Thoracic aorta (tissue), 2 donors: ENCODE measurements at places on chromosomes 12 and 14.

- no peak for DNase-seq
Observed at GRCh38 chr12:129693731-129694130, 210.1 kb downstream of the TMEM132D start.

- no peak for DNase-seq
Observed at GRCh38 chr14:37819155-37820015, 224.0 kb downstream of the TTC6 start.

- no peak for DNase-seq
Observed at GRCh38 chr12:97556302-97556779, 93.7 kb downstream of the RMST start.

- no peak for DNase-seq
Observed at GRCh38 chr12:92533280-92533890, 169.4 kb upstream of the PLEKHG7 start.

DNA sequence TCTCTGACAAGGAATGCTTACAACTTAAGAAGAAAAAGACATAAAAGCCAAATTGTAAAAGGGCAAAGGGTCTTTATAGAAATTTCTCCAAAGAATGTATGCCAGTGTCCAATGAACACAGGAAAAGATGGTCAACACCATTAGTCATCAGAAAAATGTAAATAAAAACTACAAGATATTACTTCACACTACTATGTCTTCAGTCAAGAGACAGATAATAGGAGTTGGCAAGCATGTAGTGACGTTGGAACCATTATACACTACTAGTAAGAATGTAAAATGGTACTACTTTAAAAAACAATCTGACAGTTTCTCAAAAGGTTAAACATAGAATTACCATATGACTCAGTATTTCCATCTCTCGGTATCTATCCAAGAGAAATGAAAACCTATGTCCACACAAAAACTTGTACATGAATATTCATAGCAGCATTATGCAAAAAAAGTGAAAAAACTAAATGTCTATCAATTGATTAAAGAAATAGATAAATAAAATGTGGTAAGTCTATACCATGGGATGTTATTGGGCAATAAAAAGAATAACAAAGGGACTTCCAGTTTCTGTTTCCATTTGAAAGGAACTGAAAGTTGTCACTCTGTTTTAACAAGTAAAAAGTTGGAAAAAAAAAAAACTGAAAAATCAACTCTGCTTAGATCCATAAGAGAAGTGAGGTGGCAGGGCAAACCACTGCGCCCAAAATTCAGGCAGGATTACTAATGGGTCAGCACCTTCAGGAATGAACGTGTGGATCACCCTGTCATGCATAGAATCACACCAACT is 69.8 kb downstream of the ALG10B start:
- DNase-seq = no peak

GRCh38 chr14:100779691-100780080 is 46.2 kb upstream of the MEG3 start:
- no peak for DNase-seq

DNA sequence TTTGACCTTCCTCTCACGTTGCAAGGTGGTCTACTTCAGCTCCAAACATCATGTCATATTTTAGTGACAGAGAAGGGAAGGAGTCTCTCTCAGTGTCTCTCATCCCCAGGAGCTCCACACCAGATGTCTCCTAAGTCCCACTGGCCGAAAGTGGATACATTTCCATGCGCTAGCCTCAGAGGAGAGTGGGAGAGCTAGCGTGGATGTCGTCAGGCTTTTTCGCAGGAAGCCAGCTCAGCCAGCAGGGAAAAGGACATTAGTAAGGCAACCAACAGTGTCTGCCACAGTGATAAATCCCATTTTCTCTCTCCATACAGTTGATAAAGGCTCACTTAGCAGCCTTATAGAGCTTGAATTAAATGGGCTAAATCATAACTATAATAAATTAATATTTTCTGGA is 155.7 kb downstream of the PELI2 start:
- no peak for DNase-seq
